Left kidney (tissue), 8 donors: ENCODE measurements at places on chromosomes 5 and 9. TPM values are rescaled to one million over a fixed set of nuclear protein-coding genes. Genes with fewer than 3 reads are reported as not detected.

DNA sequence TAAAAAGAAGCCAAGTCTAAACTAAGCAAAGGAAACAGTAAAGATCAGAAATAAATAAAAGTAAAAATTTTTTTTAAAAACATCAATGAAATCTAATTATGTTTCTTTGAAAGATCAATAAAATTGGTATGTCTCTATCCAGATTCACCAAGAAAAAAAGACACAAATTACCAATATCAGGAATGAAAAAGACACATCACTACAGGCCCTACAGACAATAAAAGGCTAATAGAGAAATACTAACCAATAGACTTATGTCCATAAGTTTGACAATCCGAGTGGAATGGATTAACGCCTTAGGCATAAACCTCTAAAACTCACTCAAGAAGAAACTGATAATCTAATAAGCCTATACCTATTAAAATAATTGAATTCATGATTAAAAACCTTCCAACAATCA lies 12.4 kb downstream of the BRD3OS start:
- DNase-seq: no peak

Gene SV2C
- 0.08 TPM for polyA plus RNA-seq

Gene ENTPD8
- polyA plus RNA-seq: 0.33 TPM

Gene ENHO
- 1.4 TPM for polyA plus RNA-seq

Gene HIGD2A
- 89.8 TPM for polyA plus RNA-seq

GRCh38 chr9:92181296-92181695 lies 66.1 kb upstream of the SPTLC1 start:
- DNase-seq: no peak

Gene ARL14EPL
- polyA plus RNA-seq: not detected

Gene LCN12
- 20.2 TPM for polyA plus RNA-seq

- DNase-seq: no peak
Measured at GRCh38 chr9:118992813-118993794, 376.1 kb downstream of the BRINP1 start.

DNA sequence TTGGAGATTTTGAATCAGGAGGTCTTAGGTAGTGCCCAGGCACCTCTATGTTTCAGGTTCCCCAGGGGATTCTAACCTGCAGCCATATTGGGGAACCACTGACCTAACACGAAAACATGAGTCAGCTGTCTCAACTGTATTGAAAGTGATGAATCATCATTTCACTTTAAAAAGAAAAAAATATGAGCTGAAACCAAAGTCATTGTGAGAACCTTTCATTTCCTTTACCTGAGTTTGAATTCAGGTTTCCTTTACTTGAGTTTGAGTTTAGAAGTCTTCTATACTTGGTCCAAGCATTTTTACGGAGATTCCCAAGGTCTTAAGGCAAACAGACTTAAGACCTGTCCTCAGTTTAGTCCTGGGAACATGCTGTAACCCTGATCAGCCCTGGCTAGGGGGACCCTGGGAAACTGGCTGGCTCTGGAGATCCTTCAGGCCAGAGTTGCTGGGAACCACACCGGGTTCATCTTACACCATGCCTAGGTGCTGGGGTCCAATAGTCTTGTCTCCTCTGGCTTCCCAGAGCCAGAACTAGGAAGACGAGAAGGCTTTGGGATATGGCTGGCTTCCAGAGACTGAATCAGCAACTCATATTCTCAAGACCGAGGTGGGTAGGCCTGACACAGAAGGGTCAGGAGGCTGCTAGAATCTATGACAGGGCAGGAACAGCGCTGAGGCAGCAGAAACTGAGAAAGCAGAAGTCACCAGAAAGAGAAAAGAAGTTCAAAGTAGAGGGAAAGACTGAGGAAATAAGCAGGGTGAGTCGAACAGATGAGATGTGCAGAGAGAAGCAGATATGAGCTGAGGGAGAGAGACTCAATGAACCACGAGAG lies 16.4 kb upstream of the PDCD1LG2 start:
- DNase-seq: no peak

DNA sequence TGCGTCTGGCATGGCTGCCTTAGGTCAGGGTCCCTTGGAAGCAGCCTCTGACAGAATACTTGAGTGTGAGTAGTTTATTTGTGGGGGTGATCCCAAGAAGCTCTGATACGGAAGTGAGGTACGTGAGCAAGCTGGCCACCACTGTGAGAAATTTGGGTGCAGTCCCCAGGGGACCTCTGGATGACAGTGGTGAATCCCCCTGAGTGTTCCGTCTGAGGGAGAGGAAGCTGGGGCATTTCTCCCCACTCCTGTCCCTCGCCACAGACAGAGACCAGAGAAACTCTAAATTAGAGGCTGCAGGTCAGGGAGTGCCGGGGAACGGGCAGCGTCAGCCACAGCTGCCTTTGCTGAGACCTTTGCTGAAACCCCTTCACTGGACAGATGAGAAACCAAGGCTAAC lies 155.9 kb upstream of the COL5A1 start:
- no peak for DNase-seq

- DNase-seq: no peak
Measured at GRCh38 chr9:123399803-123400378, 43.9 kb downstream of the CRB2 start.

- no peak for DNase-seq
Measured at GRCh38 chr5:33474004-33474403, 33.2 kb downstream of the TARS1 start.
